Stimulated activated CD8-positive, alpha-beta memory T cell treated with anti-CD3 and anti-CD28 coated beads, Interleukin-4, amount 100 ng/mL, for 24 hours (primary cell): ENCODE measurements at places on chromosomes 16 and 17.

- DNase-seq = no peak
Measured at GRCh38 chr17:6706996-6707395, 6.2 kb downstream of the SLC13A5 start.

DNA sequence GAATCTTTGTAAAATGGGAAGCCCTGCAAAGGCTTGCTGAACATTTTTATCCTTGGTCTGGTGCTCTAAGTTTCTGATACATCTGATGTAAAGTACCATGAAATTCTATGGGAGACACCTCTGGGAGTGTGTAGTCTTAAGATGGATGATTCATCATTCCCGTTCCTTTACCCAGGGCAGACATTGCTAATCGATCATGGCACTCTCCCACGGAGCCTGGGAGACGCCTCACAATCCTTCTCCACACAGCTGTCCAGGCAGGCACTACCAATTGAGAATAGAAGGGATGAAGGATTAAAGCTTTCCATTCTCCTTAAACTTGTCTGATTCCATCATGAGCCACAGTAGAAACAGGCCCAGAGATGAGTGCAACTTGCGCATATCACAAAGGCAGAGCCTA lies 144.8 kb downstream of the GSG1L start:
- no peak for DNase-seq

DNA sequence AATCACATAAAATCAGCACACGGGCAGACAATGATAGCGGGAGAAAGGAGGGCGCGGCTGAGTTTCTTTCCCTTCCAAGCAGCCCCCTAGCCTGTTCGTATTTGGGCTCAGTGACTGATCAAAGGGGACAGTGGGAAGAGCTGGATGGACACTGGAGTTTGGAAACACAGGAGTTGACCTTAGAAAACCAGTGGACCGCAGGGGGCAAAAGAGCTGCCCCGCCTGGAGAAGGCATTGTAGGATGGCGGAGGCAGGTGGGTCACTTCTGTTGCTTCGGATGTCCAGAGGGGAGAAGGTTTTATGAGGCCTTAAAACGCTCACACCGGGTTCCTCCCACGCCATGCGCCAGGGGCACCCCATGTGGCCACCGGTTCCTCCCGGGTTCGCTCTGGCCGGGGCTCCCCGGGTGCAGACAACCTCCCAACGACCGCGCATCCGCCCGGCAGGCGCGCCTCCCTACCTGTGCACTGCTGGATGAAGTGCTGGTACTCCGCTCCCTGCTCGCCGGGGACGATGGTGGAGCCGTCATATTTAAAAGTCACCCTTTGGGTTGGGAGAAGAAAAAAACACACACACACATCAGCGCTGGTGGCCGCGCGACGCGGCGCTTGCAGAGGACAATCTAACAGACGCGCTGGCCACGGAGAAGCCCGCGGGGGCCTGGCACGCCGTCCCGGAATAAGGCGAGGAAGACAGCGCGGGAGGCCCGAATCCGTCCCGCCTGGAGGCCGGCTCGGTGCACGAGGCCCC lies 662 bp downstream of the COTL1 start:
- DNase-seq = no peak

DNA sequence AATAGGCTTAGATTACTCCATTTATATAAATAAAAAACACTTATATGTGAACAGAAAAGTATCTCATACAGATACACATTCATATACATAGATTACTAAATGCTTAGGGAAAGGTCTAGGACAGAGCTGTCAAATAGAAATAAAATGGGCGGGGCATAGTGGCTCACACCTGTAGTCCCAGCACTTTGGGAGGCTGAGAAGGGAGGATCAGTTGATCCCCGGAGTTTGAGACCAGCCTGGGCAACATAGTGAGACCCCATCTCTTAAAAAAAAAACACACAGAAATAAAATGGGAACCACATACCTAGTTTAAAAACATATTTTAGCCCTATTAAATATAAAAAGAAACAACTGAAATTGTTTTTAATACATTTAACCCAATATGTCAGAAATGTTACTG lies 58.9 kb downstream of the CFDP1 start:
- DNase-seq = no peak

DNA sequence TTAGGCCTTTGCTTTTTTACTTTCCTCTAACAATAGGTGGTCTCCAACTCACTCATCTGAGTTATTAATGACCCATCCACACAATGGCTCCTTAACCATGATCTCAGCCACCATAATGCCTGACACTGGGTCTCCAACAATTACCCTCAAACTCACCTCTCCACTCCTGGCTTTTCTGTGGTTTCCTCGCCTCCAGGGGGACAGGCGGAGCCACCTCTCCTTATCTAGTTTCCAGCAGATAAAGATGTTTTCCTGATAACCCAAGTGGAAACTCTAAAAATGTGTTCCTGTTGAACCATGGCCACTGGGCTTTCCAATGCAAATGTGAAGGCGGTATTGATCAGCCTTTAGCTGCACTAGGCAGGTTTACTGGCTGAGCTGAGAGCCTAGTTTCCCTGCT lies 9.4 kb upstream of the NOL11 start:
- no peak for DNase-seq

GRCh38 chr17:82863383-82863940 lies 23.6 kb upstream of the ZNF750 start:
- DNase-seq = no peak
